ENCODE measurements at places on chromosomes 4 and X.

DNA sequence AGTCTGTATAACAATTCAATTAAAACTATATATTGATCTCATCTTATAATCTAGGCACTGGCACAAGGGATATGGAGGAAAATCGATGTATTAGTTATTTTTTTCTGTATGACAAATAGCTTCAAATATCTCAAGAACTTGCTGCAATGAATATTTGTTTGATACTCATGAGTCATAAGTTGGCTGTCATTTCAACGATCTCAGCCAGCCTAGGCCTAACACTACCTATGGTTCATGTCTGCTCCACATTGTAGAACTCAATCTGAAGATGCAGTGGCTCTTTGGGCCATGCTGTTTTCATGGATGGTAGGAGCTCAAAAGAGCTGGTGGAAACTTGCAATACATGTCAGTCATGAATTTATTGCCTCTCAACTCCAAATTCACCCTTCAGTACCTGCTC lies 44.7 kb downstream of the MAGEB17 start:
- DNase-seq = no peak

GRCh38 chr4:147360301-147360700 lies 120.6 kb upstream of the EDNRA start:
- DNase-seq = no peak

- no peak for DNase-seq
These were observed 224.1 kb downstream of the SHROOM3 start for GRCh38 chr4:76659103-76659490.

GRCh38 chrX:37543324-37543723 lies 28.1 kb upstream of the LANCL3 start:
- DNase-seq = no peak

DNA sequence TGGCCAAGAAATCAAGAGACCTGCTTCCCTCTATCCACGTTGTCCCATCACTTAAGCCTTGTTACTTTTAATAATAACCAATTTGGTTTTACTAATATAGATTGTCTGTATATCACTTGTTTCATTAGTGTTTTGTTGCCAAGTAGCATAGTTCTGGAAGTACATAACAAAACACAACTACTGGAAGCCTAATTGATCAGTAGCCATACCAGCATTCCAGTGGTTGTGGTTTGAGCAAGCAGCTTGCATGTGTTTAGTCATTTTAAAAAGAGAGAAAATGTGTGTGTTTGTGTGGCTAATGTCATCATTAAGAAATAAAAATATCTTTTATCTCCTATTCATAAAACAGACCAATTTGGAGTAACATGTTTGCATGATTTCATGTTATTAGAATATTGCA lies 70.8 kb downstream of the PTPN13 start:
- no peak for DNase-seq

DNA sequence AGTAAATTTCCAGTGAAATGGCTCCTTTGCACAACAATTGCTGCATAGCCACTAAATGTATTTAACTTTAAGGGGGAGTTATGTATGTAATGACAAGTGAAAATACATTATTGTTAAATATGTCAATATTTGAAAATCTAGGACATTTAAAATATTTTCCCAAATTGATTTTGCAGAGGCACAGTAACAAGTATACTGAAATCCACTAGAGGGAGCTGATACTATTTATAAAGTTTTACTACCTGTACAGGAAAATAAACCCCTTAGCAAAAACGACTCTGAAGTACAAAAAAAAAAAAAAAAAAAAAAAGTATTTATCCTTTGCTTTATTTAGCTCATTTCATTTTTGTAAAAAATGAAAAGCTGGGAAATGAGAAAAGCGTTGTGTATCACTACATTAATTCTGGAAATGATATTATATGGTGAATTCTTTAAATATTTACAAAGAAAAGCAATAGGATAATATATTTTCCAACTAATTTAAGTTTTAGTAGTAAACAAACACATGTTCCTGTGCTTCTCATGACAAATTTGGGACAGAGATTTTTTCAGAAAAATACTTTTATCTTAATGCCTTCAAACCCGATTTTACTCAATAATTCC lies 727.7 kb downstream of the DMD start:
- no peak for DNase-seq

GRCh38 chrX:94041881-94042280 lies 367.9 kb downstream of the FAM133A start:
- no peak for DNase-seq

DNA sequence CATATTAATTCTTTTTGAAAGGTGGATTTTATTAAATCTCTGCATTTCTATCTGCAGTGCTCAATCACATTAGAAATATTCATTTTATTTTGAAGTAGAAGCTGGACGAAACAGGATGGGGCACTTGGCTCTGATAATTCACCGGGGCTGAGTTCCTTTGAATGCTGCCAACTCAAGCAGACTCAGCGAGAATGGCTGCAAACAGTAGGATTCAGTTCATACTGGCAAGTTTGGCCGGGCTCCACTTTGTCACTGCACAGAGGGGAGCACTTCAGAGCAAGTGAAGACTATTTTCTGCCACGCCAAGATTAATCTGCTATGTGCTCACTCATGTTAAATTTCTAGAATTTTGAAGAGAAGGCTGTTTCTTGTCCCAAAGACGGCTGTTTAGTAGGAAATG lies 30.7 kb upstream of the KLHL8 start:
- no peak for DNase-seq

All from GM12892 (cell line).